ENCODE measurements at places on chromosomes 16 and 17.

DNA sequence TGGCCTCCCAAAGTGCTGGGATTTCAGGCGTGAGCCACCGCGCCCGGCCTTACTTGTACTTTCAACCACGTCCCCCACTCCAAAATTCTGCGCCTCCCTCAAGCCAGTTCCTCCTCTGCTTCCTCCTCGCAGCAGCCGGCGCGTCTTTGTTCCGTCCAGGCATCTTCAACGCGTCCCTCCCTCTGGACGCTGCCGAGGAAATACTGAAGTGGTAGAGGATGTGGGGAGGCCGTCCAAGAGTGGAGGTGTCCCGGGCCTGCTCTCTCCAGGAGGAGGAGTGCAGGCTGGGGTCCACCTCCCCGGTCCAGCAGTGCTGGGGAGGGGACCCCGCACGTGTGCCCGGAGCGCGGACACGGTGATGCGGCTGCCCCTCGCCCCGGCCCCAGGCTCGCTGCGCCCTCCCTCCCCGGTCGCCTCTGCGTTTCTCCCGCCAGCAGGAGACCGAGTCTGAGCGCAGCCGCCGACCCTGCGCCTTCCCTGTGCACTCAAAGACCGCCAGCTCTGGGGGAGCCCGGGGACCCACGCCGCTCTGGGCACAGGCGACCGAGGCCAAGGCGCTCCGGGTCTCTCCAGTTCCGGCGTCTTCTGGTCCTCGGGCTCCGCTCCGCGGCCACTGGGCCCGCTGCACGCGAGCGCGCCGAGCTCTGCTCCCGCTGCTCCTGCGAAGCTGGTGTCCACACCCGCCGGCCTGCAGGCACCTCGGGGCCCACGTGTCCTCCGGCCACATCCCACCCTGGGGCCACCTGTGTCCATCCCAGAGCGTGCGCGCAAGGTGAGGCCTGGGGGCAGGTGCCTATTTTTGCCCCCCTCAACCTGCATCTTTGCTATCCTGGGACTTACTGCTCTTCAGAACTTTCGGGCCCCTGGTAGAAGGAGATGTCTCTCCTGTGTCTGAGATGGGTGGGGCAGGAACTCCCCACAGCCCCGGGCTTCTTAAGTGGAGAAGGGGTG lies 31.7 kb downstream of the OSBPL7 start:
- DNase-seq = no peak

- DNase-seq = no peak
Measured at GRCh38 chr17:12463102-12463501, 202.6 kb upstream of the MYOCD start.

DNA sequence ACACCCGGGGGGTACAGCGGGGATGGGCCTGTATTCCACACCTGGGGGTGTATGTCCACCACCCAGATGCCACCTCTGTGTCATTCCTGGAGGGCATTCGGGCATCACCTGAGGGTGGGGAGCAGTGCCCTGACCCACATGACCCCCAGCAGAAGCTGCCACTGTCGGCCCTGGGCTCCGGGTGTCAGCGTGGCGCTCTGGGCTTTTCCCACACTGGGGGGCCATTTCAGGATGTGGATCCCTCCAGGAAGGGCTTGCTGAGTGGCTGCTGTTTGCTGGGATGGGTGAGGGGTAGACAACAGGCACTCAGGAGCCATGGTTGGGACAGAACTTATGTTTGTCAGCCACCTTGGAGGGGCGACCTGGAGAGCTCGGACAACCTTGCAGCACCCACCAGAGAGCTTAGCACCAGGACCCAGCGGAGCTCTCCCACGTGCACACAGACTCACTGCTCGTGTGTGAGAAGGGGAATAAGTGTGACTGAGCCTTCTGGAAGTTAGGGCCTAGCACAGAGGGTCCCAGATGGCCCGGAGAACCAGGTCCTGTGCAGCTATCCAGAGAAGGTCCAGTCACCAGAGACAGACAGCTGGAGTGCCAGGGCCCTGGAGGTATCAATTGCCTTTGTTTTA lies 102.7 kb downstream of the METRNL start:
- no peak for DNase-seq

DNA sequence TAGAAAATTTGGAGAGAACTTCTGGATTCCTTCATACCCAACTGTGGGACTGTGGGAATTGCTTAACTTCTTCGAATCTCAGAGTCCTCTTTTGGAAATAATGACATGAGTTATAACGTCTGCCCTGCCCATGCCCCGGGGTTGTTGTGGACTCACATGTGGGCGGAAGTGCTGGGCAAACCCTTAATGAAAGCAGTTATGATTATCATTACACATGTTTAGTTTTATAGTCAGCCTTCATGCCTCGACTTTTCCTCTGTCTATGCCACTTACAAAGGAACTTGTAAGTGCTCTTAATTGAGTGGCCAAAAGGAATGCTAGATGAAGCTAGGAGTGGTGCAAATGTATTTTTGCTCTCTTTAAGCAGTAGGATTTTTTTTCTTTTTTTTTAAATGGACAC lies 3.9 kb downstream of the KRT27 start:
- no peak for DNase-seq

DNA sequence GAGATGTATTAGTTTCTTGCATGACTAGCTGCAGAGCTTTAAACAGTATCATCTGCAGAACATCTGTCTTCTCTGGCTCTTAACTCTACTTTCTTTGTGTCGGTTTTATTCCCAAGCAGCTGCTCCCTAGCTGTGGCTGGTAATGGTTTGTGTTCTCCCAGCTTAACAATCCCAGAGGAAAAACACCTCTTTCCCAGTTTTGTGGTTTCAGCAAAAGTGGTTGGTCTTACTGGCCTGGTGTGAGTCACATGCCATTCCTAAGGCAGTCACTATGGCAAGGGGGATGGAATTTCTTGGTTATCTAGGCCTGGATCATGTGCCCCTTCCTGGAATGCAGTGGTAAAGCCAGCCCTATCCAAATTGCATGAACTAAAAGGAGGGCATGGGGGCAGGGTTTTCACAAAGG lies 27.5 kb downstream of the OMG start:
- no peak for DNase-seq

- DNase-seq = no peak
Measured at GRCh38 chr16:78298986-78299385, 199.5 kb downstream of the WWOX start.

DNA sequence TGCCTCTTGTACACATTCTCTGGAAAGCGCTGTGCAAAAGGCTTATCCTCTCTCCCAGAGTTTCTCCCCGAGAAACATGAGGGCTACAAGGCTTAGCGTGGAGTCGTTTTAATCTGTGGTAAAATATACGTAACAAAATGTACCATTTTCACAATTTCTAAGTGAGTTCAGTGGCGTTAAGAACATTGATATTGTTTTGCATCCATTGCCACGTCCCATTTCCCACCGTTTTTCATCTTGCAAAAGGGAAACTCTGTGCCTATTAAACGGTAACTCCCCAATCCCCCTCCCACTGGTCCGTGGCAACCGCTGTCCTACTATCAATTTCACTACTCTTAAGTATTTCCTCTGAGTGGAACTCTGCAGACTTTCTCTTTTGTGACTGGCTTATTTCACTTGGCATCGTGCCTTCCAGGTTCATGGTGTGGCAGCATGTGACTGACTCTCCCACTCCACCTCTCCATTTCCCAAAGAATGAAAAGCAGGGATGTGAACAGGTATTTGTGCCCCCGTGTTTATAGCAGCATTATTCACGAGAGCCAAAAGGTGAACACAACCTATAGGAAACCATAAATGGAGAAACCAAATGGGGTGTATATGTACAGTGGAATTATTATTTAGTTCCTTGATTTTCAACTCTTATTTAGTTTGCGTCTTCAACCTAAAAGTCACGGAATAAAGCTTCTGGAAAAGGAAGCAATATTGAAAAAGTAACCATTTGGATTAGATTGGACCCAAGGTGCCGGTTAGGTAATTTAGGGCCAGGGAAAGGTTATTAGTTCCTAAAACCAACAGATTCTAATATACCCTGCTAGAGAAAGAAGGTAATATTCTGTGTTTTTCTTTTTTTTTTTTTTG lies 1.1 kb upstream of the USP32 start:
- no peak for DNase-seq

DNA sequence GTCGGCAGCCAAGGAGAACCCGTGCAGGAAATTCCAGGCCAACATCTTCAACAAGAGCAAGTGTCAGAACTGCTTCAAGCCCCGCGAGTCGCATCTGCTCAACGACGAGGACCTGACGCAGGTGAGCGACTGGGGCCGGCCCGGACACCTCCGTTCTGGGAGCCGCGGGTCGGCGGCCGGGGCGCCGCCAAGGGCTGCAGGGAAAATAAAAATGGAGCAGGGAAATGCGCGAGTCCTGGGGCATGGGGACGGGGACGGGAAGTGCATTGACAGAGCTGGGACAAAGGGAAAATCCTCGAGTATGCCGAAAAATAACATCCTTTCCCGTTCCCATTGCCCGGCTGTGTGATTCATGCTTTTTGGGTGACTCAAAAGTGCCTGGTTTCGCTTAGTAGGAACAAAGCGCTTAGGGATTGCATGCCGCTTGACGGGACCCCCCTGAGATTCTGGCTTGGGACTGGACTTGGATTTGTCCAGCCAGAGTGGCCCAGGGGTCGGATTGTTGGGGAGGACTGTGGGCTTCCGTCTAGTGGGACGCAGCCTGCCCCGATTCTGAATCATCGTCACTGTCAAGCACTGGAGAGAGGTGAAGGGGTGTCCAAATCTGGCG lies 699 bp downstream of the MPRIP start:
- no peak for DNase-seq

GRCh38 chr17:8785547-8786413 lies 13.4 kb downstream of the MFSD6L start:
- peak; percentile 71 for DNase-seq

DNA sequence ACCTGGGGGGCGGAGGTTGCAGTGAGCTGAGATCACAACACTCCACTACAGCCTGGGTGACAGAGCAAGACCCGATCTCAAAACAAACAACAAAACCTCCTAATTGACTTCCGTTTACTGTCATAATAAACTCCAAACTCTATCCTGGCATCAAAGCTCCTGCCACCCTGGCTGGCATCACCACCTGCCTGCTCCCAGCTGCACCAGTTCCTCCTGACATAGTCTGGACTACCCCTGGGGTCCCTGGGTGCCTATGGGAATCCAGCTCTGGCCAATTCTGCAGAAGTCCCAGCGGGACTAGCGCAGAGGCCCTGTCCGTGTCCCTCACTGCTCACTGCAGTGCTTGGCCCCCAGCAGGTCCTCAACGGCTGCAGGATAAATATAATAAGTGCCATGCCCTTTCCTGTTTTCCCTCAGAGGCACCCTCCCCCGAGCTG lies 723 bp downstream of the NTHL1 start:
- DNase-seq = no peak

DNA sequence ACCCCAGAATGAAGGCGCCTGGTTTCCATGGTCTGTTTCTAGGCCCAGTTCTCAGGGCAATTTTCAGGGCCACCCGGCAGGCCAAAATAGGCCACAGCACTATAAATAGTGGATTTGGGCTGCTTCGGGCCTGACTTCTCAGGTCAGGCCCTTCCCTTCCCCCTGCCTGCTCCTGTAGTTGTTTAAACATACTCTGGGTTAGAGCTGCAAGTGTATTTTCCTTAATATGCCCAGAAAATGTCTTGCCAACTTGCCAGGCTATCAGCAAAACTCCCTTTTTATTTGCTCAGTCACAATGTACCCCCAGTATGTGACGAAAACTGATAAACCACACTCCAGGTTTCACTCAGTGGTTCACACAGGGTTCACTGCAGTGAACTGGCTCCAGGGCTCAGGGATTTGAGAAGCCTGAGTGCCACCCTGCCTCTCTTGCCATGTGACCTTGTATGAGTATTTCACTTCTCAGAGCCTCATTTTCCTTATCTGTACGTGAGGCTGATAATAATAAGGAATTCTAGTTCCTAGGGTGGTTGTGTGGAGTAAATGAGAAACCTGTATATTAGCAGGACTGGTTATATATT lies 76.5 kb downstream of the GPRC5B start:
- no peak for DNase-seq

DNA sequence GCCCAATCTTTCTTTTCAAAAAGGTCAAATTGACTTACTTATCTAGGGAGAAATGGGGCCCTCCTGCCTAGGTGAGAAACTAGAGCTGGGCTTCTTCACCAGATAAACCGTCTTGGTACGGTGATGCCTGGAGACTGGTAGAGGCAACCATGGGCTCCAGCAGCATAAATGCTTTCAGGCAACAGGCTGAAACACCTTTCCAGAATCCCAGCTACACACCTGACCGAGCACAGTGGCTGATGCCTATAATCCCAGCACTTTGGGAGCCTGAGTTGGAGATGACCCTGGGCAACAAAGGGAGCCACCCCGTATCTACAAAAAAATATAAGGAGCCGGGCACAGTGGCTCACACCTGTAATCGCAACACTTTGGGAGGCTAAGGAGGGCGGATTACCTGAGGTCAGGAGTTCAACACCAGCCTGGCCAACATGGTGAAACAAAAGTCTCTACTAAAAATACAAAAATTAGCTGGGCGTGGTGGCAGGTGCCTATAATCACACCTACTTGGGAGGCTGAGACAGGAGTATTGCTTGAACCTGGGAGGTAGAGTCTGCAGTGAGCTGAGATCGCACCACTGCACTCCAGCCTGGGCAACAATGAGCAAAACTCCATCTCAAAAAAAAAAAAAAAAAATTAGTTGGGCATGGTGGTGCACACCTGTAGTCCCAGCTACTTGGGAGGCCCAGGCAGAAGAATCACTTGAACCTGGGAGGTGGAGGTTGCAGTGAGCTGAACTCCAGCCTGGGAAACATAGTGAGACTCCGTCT lies 8.0 kb downstream of the TRAF4 start:
- no peak for DNase-seq

- DNase-seq = no peak
Measured at GRCh38 chr17:19897903-19898302, 30.2 kb upstream of the ULK2 start.

- DNase-seq = no peak
Measured at GRCh38 chr16:20707461-20707860, 10.0 kb upstream of the ACSM1 start.

DNA sequence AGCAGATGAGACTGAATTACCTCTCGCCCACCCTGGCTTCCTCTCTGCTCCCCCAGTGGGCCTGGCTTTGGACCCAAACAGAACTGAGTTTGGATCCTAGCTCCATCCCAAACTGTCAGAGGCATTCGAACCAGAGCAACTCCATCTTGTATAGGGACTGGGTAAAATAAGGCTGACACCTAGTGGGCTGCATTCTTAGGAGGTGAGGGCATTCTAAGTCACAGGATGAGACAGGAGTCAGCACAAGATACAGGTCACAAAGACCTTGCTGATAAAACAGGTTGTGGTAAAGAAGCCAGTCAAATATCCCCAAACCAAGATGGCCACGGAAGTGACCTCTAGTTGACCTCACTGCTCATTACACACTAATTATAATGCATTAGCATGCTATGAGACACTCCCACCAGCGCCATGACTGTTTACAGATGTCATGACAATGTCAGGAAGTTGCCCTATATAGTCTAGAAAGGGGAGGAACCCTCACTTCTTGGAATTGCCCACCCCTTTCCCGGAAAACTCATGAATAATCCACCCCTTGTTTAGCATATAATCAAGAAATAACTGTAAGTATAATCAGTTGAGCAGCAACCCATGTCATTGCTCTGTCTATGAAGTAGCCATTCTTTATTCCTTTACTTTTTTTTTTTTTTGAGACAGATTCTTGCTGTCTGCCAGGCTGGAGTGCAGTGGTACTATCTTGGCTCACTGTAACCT lies 44.4 kb downstream of the LYRM1 start:
- DNase-seq = no peak

- DNase-seq = no peak
Measured at GRCh38 chr17:78944956-78945355, 19.8 kb upstream of the TIMP2 start.

GRCh38 chr17:68771867-68772515 lies 170.8 kb upstream of the FAM20A start:
- no peak for DNase-seq

GRCh38 chr16:75947626-75948239 lies 221.4 kb upstream of the CPHXL start:
- DNase-seq = no peak

- DNase-seq = no peak
Measured at GRCh38 chr16:10090816-10091215, 91.4 kb downstream of the GRIN2A start.

GRCh38 chr16:743794-744500 lies 3.1 kb upstream of the CIAO3 start:
- DNase-seq = no peak

Measured in left renal cortex interstitium (tissue), 4 donors.